Skeletal muscle cell (primary cell): ENCODE measurements at places on chromosomes 11 and 22.

DNA sequence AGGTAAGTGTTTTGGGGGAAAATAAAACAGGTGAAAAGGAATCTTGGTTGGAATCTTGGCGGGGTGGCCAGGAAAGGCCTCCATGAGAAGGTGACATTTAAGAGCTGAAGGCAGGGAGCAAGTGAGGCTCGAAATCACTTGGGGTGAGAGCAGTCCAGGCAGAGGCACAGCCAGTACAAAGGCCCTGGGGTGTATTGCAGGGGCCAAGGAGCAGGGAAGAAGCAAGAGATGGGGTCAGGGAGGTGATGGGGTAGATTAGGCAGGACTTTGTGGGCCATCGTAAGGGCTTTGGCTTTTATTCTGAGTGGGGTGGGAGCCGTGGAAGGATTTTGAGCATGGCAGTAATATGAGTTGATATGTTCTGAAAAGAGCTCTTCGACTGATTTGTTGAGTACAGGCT lies 551.1 kb downstream of the MN1 start:
- no peak for DNase-seq

- no peak for DNase-seq
Measured at GRCh38 chr11:60633645-60634044, 65.8 kb upstream of the MS4A8 start.

DNA sequence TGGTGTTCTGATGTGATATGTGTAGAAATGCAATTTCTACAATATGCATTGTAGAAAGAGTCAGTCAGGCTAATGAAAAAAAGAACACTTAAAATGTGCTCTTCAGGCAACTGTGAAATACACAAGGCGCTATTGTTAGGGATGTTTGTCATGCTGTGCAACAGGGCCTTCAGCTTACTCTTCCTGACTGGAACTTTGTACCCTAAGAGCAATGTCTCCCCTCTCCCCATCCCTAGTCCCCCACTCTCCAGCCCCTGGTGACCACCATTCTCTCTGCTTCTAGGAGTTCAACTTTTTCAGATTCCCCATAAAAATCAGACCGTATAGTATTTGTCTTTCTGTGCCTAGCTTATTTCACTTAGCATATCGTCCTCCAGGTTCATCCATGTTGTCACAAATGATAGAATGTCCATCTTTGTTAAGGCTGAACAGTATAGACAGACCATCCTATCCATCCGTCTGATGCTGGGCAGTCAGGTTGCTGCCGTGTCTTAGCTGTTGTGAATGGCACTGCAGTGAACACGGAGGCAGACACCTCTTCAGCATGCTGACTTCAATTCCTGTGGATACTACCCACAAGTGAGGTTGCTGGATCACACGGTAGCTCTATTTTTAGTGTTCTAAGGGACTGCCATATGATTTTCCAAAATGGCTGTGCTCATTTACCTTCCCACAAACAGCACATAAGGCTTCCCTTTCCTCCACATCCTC lies 10.7 kb downstream of the NDUFV1 start:
- DNase-seq, result no peak

DNA sequence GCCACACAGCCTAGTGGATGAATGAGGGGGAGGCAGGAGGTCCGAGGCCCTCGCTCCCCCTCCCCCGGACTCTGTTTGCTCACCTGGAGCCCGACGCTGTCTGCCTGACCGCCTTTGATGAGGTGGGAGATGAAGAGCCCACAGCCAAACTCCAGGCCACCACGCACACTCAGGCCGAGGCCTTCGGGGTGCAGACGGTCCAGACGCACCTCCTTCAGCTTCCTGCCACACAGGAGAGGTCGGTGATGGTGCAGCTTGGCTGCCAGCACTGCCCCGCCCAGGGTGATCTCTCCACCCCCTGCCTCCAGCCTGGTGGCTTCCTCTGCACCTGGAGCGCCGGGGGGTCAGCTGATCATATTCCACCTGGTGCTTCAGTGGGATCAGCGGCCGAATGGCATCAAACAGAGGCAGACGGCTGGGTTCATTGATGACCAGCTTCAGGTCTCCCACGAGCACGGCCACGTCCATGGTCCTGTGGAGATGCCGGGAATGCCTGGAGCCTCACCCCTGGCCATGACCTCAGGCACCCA lies 13.1 kb downstream of the USH1C start:
- DNase-seq, result no peak

GRCh38 chr22:35033635-35034296 lies 32.2 kb upstream of the ISX start:
- no peak for DNase-seq

DNA sequence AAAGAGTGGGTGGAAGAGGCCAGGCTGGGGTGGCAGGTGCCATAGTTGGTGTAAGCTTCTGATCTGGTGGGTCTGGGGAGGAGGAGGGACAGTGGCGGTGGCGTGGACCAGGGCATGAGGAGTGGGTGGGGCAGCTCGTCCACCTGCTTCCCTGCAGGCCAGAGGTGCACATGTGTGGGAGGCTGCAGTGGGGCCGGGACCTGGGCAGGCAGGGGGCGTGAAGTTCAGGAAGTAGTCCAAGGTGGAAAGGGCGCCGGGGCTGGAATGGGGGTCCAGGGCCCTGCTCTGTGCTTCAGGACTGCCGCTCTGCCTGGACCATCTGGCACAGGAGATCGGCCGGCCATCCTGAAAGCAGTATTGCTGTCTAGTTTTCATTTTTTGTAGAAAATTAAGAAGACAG lies 15.9 kb downstream of the RIBC2 start:
- DNase-seq, result no peak

DNA sequence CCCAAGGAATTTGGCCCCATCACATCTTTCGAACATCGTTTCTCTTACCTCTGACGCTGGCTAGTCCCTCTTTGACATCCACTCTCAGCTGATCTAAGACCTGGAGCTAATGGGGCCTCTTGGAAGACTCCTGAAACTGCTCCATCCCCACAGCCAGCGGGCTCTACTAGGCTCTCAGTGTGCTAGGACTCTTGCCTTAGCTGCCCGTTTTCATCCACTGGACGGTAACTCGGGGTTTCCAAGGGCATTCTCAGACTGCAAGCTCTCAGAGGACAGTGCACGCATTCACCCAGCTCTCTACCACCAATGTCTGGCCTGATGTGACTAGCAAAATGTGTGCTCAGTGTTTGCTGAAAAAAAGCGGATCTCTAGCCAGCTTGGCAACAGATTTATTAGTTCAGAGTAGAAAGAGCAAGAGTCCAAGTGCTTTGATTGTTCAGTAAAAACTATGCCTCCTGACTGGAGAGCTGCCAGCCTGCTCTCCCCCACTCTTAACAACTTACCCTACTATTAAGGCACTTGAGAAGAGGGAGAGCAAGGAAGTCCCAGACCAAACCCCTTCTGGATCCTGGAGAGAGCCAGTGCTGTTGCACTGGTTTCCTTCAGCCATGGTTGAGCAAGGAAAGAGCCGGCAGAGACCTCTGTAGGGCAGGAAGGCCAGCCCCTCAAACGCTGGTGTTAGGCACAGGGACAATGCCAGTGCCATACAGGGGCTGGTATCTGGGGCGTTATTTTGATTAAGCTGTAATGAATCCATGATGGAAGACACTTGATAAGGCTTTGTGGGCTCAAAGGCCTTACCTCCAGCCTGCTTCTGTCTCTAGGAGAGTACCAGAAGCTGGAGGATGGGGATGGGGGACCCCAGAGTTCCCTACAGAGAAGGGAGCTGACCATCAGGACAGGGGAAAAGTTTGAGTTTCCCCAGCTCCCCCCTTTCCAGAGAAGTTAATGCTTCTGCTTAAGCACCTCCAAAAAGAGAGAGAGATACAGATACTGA lies 9.2 kb downstream of the RELA start:
- no peak for DNase-seq

- no peak for DNase-seq
Measured at GRCh38 chr11:127255209-127255608, 254.6 kb upstream of the KIRREL3 start.

DNA sequence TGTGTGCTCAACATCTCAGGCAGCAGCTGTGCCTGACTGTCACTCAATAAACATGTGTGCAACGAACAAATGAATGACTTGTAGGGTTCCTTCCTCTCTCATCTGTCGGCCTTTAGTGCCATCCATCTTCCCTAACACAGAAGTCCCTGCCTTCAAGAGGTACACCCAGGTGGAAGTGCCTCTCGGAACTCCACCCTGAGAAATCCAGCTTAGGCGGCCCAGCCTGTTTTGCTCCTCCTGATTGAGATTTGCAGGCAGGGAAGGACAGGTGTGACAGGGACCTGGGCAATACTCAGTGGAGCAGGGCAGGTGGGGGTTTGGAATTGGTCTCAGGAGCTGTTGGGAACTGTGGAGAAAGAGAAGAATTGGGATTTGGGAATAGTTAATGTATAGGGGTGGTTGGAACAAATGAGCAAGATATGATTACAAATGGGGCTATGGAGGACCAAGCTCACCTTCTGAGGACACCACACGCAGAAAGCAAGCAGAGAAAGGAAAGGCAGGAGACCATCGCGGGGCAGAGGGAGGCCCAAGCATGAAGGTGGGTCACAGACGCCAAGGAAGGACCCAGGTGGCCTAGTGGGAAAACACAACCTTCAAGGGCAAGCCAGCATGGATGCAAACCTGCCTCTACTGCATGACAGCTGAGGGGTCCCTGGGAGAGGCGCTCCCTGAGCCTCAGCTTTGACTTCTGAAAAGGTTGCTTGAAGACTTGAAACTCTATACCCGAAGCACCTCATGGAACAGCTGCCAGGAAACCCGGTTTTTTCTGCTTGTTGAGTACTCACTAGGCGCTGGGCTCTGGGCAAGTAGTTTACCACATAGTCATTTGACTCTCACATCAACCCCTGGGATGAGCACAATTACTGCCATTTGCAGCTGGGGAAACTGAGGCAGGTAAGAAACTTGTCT lies 40.9 kb upstream of the ANO1 start:
- no peak for DNase-seq

- DNase-seq, result no peak
Measured at GRCh38 chr11:16905375-16905774, 108.8 kb downstream of the PLEKHA7 start.

DNA sequence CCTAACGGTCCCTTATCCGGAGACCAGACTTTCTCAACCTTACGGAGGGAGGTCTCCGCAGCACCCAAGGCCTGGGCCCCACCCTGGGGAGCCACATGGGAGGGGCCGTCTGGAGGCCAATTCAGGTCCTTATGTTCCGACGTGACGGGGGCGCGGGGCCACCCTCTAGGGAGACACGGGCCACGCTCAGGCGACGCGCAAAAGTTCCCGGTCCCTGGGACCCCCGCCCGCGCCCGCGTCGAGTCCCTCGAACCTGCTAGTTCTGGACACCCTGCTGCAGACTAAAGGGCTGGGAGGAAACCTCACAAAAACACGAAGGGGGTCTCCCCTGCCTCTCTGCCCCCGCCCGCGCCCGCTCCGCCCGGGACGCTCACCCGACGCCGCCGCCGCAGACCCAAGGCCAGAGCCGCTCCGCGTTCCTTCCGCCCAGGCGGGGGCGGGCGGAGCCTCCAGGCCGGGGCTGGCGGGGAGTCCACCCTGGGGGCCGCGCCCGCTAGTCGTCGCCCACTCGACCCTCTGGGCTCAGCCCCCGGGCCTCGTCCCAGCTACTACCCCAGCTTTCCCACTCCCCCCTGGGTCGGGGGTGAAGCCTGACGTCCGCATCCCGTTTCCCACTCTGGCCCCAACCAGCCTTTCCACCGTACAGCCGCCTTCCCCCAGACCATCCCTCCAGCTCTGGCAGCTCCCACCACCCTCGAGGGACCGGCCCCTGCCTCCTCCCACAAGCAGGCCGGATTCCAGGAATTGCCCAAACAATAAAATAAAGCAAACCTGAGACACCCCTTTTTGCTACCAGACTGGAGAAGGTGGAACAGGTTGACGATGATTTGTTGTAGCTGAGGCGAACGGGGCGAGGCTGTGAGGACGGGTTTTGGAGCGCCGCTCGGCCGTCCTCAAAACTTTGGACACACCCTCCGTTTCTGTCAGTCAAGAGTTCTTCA lies 2.7 kb downstream of the RNH1 start:
- no peak for DNase-seq

DNA sequence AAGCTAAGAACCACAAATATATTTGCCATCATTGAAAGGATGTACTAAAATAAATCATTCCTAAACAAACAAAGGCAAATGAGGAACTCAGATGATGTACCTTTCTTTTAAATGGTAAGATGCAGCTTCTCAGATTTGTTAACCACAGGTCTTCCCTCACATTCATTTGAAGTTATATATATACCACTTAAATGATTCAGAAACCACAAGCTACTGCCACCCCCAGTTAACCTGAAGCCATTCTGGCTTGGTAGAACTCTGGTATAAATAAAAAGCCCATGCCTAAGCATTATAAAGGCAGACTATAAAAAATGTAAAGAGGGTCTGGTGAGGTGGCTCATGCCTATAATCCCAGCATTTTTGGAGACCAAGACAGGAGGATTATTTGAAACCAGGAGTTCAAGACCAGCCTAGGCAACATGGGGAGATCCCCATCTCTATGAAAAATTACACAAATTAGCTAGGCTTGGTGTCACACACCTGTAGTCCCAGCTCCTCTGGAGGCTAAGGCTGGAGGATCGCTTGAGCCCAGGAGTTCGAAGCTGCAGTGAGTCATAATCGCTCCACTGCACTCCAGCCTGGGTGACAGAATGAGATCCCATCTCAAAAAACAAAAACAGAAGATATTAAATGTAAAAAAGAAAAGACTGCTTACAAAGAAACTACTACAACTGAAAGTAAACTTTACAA lies 1185.3 kb downstream of the JRKL start:
- DNase-seq, result no peak

DNA sequence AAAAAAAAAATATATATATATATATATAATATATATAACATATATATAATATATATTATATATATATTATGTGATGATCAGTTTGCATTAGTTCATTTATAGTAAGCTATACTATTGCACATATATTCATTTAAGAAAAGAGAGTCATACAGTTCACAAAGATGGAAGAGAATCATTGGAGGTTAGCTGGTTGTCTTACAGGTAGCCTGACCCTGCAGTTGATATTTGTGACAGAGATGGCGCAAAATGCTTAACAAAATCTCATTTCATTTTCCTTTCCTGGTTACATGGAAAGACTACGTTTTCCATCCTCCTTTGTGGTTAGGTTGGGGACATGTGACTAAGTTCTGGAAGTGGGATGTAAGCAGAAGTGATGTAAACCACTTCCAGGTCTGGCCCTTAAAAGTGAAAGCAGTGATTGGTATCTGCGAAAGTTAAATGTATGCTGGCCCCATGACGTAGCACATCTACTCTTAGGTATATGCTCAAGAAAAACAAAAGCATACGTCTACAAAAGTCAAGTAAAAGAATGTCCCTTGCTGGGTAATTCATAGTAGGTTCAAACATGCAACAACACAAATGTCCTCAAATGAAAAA lies 7.2 kb upstream of the TMEM135 start:
- DNase-seq, result no peak

GRCh38 chr11:108912581-108912980 lies 247.7 kb downstream of the DDX10 start:
- no peak for DNase-seq
